ENCODE measurements at places on chromosomes 13 and 19.
A peak's percentile ranks its signal among the peaks of the same experiment; 100 is the strongest.

DNA sequence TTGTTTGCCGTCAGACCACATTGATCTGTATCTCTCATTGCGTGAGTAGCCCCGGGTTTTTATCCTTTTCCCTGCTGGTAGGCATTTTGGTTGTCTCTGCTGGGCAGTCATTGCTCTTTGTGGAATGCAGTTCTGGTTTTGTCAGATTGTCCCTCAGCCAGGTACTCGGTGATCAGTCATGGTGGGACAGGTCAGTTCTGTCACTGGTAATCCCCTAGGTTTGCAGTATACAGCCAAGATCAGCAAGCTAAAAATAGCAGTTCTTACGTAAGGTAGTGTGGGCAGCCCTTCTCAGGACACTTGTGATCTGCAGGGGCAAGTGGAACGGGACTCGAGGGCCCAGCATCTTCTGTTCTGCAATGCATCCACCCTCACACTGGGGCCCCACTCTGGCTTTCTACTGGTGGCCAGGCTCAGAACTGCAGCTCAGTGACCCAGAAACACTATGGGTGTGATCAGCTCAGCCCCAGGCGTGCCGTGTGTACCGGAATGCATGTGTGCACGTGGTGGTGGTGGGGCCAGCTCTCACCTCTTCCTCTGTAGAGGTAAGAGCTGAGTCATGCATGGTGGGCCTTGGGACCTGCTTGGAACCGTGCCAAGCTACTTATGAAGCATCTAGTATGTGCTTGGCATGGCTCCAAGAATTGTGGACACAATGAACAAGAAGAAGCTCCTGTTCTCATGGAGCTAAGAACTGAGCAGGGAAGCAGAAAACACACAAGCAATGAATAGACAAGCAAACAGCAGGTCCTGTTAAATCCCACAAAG lies 6.3 kb downstream of the PLEKHF1 start:
- peak; percentile 63 for DNase-seq

GRCh38 chr19:46487802-46488445 lies 7.7 kb downstream of the PNMA8B start:
- peak; percentile 65 for DNase-seq

DNA sequence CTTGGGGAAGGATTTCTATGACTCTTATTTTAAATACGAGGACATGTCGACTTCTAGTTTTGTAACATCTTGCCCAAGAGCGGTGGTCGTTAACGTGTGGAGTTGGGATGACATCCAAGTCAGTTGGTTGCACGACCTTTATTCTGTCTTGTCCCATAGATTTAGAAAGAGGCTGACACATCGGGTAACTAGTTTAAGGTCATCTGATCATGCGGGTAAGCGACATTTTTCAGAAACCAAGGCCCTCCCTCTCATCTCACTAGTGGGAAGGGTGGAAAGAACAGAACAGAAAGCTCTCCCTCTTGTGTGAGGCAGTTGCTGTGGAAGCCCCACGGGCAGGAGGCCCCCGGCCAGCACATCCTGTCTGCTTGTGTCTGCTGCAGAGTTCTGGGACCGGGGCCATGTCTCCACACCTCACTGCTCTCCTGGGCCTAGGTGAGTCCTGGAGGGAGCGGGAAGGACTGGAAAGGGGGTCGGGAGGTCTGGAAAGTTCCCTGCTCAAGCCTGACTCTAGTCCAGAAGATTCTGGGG lies at the start of gene LAIR2:
Gene LAIR2 (plus strand): TSS at position 314 of the 531 bp plus-strand sequence. CDS start 88 bp downstream, at position 402.
- no peak for DNase-seq

GRCh38 chr19:33241091-33241529 lies 15.5 kb upstream of the SLC7A10 start:
- no peak for DNase-seq

DNA sequence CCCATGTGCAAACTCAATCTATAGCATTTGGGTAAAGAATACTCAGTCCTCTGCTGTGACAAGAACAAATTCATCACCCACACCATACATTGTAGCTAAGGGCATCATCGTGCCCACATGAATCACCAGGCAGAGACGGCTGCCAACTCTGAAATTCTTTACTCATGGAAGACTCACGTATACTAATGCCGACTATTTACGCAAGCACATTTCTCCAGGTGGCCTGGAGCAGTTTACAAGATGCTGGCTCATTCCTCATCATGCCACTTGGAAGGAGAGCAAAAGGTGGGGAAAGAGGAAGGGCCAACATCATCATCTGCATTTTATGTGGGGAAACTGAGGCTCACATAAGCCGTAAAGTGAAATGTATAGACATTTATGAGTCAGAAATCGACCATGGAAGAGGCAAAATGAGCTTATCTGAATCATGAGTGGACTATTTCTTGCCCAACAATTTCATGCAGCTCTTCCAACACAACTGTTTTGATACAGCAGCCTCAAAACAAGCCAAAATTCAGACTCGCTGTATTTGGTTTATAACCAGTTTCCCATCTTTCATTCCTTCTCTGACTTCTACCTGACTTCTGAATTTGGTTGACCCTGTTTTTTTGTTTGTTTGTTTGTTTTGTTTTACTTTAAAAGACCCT lies 213.9 kb upstream of the SERP2 start:
- DNase-seq, result no peak

DNA sequence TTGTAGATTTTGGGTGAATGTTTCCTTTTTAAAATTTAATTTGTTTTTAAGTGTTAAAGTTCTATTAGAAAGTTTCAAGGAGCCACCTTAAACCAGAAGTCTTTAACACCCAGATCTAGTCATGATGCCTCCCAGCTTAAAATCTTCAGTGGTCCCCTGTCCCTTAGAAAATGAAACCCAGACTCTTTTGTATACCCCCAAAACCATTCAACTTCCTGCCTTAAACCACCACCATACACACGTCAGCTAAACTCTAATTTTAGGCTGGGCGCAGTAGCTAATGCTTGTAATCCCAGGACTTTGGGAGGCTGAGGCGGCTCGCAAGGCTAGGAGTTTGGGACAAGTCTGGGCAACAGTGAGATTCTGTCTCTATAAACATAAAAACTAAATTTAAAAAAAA lies 37.9 kb downstream of the N4BP2L1 start:
- no peak for DNase-seq

DNA sequence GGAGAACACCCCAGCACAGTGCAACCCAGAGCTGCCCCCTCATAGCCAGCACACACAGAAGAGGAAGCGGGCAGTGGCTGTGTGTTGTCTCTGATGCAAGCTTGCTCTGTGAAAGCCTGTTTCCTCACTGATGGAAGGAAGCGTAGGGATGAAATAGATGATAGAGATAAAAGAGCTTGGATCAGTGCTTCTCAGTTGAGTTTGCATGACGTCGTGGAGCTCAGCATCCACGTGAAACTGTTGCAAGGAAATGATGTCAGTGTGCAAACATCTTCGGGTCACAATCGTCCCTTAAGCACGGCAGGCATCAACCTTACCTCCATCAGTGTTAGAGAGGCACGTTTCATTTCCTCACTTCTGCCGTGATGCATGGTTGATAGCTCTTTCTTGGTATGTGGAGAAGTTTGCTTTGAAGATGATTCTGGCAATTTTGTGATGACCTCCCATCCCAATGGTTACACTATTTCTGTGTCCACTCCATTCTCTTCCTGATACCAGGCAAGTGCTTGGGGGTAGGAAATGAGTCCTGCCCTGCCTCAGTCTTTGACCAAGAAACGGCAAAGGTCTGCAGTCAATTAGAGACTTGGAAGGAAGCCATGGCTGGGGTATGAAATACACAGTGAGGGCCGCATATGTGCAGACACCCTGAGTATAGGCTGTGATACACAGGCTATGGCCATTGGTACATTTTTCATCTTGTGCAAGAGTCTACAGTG lies 183.0 kb downstream of the ZNF536 start:
- no peak for DNase-seq

DNA sequence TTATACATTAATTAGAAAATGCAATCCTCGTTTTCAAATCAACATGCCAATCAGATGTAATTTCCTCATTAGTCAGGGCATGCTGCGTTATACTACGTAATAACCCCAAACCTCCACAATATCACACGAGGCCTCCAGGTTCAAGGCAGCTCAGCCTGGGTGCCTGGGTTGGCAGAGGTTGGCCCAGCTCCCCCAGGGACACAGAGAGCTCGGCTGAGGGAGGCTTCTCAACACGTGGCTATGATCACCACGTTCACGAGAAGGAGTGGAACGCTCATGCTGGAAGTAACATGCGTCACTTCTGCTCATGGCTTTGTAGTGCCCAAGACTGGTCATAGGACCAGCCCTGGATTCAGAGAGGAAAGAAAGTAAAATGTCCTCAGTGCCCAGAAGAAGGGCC lies 144.9 kb upstream of the SOX1 start:
- no peak for DNase-seq

DNA sequence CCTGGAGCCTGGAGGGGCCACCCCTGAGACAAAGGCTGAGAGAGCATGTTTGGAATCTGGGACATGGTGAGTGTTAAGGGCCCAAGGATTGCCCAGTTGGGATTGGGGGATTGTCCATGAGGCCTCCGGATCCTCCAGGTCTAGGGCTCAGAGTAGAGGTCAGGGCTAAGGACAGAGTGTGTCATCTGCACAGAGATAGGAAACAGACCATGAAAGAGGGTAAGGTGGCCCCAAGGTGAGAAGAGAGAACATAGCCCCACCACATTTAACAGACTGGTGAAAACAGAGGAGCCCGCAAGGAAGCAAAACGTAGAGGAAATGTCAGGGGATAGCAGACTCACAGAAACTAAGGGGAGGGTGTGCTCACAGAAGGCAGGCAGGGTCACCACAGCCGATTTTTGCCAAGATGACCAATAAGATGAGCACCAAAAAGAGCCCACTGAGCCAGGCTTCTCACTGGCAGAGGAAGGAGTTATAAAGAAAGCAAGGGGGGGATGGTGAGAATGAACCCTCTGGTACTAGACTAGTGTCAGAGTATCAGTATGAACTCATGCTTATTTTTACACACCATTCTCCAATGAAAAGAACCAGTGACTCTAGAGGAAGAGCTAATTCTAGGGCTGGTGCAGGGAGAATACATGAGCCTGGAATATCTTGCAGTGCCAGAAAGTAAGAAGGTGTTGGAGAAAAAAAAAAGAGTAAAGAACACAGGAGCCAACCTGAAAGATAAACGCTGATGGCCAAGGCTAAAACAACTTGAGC lies 17.5 kb downstream of the DYRK1B start:
- no peak for DNase-seq

- DNase-seq, result no peak
These were observed 28.7 kb downstream of the COMP start for GRCh38 chr19:18762125-18763023.

DNA sequence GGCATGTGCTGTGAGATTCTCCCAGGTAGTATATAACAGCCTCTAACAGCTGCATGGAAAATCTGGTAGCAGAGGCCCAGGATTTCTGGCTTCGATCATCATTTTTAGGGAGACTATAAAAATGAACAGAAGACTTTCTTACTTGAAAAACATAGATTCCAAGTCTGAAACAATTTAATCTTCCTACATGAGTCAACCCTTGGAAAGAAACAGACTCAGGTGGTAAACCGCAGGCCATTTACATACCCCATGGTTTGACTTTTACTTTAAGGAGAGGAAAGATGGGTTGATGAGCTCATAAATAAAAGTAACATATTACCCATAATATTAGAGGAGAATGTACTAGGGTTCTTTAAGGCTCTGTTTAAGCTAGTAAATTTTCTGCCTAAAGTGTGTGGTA lies 121.6 kb downstream of the CYSLTR2 start:
- no peak for DNase-seq

GRCh38 chr13:66855131-66855530 lies 375.0 kb downstream of the PCDH9 start:
- DNase-seq, result no peak

DNA sequence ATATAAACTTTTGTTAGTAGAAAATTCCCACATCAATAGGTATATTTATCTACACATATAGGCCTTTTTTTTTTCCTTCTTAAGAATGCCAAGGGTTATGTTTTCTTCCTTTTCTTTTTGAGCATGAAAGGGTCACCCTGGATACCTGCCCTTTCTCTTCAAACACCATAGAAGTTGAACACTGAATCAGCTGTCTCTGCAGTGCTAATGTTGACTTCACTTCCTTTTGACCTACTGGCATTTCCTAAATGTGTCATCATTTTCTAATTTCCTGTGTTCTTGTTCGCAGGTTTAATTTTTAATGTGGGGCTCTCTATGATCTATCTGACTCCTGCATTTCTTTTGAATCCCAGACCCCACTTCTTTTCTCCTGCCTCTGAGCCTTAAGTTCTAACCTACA lies 532.0 kb downstream of the GPC6 start:
- no peak for DNase-seq

GRCh38 chr19:47445937-47446402 lies 25.7 kb downstream of the SLC8A2 start:
- DNase-seq, result peak; percentile 30

DNA sequence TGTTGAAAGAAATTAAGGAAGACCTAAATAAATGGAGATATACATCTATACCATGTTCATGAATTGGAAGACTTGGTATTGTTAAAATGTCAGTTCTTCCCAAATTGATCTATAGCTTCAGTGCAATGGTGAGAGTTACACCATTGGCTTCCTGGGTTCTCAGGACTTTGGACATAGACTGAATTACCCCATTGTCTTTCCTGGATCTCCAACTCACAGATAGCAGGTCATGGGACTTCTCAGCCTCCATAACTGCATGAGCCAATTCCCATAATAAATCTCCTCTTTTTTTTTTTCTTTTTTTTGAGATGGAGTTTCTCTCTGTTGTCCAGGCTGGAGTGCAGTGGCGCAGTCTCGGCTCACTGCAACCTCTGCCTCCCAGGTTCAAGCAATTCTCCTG lies 38.7 kb downstream of the CCNE1 start:
- no peak for DNase-seq

DNA sequence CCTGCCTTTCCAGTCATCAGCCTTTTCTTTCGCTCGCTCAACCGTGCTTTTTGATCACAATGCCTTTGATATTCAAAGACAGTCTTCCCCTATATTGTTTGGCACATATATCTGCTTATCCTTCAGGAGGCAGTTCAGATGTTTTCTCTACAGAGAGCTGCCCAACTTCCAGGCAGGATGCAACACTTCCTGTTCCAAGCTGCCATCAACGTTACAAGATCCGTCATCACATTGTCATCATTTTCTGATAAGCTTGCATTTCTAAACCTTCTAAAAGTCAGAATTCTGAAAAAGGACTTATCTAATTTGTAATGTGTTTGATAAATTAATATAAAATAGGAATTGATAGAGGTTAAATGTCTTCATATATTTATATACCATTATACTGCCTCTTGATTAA lies 574.2 kb downstream of the TBC1D4 start:
- no peak for DNase-seq

- no peak for DNase-seq
These were observed 1337.3 kb downstream of the PCDH9 start for GRCh38 chr13:65892859-65893258.

- no peak for DNase-seq
These were observed 2218.8 kb downstream of the PCDH9 start for GRCh38 chr13:65011378-65011777.

DNA sequence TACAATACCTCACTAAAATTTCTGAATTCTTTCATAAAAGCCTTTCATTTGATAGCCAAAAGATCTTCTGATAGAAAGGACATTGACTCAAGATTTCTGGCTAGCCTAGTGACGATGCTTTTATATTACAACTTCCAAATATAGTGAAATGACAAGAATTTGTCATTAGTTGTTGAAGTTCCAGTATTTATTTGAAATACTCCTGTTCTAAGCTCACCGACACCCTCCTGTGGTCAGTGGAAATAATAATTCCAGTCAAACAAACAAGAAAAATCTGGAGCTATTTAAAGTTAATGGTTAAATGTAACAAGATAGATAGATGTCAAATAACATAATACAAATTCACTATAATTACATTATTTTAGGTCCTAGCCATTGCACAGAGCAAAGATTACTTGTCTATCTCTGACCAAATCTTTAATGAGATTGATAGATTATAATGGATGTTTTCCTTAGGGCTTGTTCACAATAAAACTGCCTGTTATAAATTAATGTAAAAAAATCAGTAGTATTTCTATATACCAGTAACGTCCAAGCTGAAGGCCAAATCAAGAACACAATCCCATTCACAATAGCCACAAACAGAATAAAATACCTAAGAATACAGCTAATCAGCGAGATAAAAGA lies 195.5 kb downstream of the RGCC start:
- no peak for DNase-seq
